ENCODE measurements at places on chromosomes 5 and 9. TPM values are rescaled to one million over a fixed set of nuclear protein-coding genes. Genes with fewer than 3 reads are reported as not detected.

The SYK gene
- total RNA-seq, result 5.0 TPM

The PCDHGA2 gene
- total RNA-seq, result not detected

The FLT4 gene
- 0.57 TPM for total RNA-seq

The PCDHGB2 gene
- total RNA-seq, result 0.45 TPM

The DBH gene
- total RNA-seq, result 0.18 TPM

The FOXD4 gene
- total RNA-seq, result not detected

The RETREG1 gene
- 37.8 TPM for total RNA-seq

The FOXD4L6 gene
- not detected for total RNA-seq

The TICAM2 gene
- total RNA-seq, result 0.52 TPM

The FBP2 gene
- total RNA-seq, result not detected

The RORB gene
- not detected for total RNA-seq

The CDH9 gene
- total RNA-seq, result not detected

The GABBR2 gene
- total RNA-seq, result not detected

The STPG3 gene
- 0.62 TPM for total RNA-seq

The ENG gene
- total RNA-seq, result 6.4 TPM

The HAND1 gene
- total RNA-seq, result not detected

The TAF9 gene
- 44.3 TPM for total RNA-seq

The GFI1B gene
- 29.3 TPM for total RNA-seq

The PCDHGA5 gene
- 0.16 TPM for total RNA-seq

The GPR151 gene
- total RNA-seq, result not detected

The OR13F1 gene
- not detected for total RNA-seq

The PIK3R1 gene
- 212 TPM for total RNA-seq
